ENCODE measurements at places on chromosomes 7 and 10.
A peak's percentile ranks its signal among the peaks of the same experiment; 100 is the strongest.

DNA sequence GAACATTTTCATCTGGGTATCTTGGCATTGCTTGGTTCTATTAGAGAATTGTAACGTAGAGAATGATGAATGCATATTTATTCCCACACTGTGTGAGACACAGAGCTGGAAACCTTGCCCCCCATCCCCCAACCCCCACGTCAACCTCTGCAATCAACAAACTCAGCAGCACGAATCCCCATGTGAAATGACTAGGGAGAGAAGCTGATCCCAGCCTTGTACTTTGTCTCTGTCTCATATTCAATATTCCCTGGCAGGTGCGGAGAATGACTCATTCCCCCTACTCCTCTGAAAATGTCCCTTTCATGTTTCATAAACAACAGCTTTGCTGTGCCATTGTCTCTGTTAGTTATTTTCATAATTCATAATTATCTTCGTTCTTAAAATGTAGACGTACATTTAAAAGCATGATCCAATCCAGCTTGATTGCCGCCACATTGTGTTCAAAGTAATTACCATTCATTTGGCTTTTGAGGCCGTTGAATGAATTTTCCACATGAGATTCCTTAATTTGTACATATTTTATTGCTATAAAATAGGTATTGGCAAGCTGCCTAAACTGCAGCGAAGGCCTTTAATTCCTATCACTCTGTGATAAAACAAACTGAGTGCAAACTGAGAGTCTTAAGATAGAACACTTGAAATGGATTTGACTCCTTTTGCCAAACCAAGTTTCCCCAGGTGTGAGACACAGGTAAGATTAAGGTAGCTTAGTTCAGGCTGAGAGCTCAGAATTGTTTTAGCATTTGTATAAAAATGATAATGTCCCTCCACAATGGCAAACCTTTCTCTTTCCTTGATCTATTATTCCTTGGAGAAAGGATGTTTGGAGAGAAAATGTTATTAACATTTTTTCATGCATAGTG is 920.2 kb downstream of the TYW1 start:
- DNase-seq, result no peak

- no peak for DNase-seq
Measured at GRCh38 chr7:91191771-91192170, 72.5 kb upstream of the FZD1 start.

DNA sequence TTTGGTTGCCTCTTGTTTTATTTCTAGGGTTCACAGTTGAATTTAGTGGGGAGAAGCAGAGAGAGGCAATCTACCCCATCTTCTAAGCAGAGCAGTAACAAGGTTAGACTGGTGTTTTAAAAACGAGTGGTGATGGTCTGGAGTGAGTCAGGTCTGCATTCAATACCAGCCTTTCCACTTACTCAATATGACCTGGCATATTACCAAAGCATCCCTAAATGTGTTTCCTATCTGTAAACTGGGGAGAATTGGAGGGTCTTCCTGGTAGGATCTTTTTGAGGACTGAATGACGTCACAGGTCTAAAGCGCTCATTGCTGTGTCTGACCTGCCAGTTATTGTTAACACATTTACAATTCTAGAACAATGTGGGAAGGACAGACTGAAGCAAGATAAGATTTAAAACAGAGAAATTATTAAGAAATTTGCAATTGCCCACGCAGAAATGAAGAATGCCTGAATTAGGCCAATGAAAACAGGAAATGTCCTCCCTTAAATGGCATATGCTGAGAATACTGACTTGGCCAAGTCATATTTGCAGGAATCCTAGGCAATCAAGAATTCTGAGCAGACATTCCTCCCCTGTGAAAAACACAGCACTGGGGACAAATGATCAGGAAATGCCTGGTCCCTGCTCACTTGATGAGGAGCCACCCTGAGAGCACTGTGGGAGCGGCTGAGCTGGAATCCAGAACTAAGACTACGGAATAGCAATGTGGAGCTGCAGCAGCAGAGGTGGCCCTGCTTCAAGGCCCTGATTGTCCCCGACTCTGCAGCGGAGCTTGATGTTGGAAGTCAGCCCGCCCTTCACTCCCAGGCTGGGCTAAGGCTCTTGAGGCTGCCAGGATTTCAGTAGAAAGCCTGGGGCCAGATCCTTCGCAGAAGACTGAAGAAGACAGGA is 184.5 kb upstream of the CXCL12 start:
- DNase-seq, result no peak

- no peak for DNase-seq
Measured at GRCh38 chr10:118730756-118731456, 23.9 kb downstream of the CACUL1 start.

DNA sequence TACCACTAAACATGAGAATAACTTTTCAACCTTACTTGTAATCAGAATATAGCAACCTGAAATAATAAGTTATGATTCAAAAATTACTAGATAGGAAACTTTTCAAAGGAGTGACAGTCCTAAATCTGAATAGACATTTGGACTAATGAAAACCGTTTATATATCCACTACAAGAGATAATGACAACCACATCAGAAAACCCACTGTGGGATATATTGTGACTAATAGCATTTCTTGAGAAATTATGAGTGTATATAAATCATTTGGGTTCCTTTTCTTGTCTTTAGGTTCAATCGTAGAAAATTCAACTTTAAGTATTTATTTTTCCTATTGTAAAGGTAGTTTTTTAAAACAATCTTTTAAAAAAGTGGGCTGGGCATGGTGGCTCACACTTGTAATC is 170.2 kb upstream of the PRSS58 start:
- DNase-seq, result no peak

- DNase-seq, result peak; percentile 27
Measured at GRCh38 chr10:52729271-52730104, 43.1 kb downstream of the MBL2 start.

DNA sequence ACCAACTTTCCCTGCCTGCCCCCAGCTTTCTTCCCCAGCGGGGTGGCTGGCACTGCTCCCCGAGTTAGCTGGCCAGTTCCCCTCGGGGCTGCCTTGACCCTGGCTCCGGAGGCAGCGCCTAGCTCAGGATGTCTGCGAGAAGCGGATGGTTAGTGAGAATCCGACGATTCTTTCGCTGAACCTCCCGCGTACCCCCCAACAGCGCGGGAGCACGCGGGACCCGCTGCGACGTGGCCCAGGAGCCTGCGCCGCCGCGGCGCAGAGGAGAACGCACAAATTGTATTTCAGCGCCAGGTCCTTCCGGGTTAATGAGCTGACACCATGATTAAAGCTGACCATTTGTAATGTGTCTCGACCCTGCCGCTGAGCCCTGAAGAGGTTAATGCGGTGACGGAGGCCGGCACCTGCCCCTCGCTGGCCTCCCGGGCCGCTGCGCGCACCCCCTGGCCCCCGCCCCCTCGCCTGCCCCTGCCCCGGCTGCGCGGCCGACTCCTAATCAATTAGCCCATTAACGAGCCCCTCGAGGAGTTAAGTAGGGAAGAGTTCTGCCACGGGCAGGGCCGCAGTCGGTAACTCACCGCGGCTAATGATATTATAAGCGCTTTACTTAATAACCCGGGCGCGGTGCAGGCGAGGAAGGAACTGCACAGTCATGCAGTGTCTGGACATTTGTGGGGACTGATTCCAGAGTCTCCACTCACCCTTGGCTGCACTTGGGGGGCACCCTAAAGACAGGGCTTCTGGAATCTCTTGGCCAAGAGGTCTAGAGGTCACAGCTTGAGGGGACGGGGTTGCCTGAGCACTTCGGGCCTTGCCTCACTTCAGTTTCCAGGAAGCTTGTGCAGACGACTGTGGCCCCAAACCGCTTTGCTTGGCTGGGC is 1.7 kb upstream of the HMX2 start:
- DNase-seq, result peak; percentile 65

DNA sequence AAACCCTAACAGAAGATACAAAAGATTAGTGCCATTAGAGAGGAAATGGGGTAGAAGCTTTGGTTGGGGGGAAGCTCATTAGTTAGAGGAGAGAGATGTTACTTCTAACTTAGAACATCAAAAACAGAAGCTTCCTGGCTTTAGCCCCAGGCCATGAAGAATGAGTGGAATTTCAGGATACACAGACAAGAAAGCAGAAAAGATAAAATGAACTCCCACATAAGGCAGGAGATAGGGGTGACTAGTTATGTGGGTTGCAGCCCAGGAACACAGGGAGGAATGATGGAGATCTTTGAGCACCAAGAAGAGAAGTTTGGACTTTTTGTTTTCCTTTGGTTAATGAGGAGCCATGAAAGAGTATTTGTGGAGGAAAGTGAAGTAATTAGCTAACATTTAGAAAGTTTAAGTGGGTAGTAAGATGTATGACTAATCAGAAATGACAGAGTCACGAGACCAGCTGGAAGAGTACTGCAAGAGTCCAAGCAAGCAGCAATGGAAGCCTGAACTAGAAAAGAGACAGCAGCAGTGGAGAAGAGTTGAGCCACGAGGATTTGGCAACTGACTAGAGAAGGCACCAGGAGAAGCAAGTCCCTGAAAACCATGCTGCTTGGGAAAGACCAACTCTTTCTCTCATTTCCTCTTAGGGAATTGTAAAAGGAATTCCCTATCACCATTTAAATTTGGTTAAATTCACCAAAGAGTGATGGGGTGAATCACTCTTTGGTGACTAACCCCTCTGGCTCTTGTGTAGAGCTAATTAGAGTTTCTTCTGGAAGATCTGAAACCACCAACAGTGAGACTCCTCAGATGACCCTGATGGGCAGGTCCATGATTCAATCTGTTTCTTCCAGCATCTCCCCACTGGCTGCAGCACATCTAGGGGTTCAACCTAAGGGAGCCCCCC is 131.9 kb downstream of the KCNMA1 start:
- no peak for DNase-seq

DNA sequence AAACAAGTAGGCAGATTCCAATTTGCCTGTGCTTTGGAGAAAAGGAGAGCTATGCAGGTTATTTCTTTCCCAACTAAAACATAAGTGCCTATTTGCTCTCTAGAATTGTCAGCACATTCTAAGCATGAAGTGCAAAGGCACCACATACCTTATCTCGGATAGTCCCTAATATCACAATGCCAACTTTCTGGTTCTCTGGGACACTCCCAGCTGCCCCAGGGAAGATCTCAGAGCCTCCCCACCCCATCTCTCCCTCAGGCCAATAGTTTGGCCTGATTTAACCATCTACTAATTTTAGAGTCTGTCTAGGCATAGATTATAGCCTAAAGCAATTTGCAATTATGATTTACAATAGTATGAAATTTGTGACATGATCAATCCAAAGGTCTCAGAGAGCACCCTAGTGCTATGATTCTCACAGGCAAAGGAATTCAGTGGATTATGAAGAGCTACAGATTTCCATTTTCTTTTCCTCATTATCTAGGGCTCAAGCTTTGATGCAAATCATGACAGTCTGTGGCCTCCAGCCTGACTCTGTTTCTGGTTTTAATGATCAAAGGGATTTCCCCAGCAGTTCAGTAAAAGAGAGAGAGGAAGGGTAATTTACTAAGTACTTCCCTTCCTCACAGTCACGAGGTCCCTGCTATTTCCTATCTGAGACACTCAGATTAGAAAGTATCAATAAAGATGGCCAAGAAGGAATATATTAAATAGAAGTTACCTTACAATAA is 29.0 kb upstream of the IL6 start:
- no peak for DNase-seq

GRCh38 chr10:33921970-33922605 is 587.6 kb upstream of the NRP1 start:
- DNase-seq, result no peak

DNA sequence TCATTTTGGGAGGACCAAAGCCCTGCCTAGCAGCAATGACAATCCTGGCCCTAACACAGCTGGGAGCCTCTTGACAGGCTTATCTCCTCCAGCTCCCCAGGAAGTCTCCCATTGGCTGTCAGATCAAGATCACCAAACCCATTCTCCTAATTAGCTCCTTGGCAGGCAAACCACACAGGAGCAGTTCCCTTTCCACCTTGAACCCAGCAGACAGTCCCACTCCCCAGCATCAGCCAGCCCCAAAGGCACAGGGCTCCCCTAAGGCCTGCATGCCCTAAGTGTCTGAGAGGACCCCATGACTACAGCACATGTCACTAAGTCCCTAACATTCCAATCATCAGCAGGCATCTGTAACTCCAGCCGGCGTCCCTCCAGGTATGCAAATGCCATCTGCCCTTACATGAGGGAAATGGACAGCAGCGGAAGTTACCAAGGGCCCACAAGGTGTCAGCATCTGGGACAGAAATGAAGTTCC is 348.5 kb downstream of the KCNMA1 start:
- peak; percentile 30 for DNase-seq

Measured in H7 (cell line).